ENCODE measurements at places on chromosomes 4 and X.

GRCh38 chrX:145848448-145848847 is 30.8 kb downstream of the SLITRK2 start:
- no peak for DNase-seq

GRCh38 chr4:55078987-55079386 is 46.4 kb downstream of the KDR start:
- DNase-seq = no peak

DNA sequence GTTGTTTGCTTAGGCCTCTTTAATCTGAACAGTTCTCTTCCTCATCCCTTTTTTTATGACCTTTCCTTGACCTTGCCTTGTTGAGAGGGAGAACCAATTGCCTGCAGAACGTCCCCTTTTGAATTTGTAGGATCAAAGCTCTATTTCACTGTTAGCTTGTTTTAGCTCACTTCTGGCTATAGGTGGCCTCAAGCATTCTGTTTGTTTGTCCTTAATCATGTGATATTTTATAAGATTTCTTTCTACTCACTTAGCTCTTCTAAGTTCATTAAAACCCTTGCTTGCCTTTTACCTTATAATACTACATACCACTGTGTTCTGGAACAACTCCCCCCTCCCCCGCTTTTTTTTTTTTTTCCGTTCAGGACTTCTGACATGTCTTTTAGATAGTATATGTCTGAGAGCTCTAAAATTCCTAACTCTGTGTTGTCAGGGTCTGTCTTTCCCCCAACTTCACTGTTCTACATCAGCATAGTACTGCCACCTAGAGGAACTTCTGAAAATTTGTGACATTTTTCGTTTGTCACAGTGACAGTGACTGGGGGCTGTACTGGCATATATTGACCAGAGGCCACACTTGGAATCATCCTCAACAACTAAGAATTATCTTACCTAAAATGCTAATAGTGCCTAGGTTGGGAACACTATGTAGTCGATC is 128.5 kb downstream of the LARP7 start:
- DNase-seq = no peak

DNA sequence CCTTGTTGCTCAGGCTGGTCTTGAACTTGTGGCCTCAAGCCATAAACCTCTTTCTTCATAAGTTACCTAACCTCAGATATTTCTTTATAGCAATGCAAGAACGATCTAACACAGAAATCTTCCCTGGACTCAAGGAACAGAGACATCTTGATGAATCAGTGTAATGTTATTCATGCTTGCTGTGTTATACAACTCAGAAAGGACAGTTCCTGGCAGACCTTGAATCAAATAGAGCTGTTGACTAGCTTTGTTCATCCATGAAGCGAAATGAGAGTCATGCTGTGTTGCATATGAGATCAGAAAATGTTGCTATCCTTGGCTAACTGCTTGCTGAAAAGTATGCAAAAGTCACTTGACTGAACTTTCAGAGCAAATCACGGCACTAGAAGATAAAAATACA is 72.6 kb upstream of the ARHGAP24 start:
- DNase-seq = no peak

DNA sequence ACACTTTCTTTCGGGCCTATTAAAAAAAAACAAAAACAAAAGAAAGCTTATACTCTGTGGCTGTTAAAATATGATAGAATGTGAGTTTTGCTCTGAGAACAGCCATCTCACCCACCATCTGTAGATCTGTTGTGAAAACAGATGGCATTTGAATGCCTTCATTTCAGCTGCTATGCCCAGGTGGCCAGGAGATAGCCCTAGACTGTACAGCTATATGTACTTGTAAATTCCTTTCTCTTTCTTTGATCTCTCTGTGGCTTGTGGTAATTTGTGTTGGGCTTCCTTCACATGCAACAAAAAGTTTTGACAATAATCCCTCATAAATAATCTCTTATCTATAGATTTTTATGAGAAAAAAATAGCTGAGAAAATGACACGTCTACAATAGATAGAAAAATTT is 38.1 kb downstream of the PNPLA4 start:
- no peak for DNase-seq

DNA sequence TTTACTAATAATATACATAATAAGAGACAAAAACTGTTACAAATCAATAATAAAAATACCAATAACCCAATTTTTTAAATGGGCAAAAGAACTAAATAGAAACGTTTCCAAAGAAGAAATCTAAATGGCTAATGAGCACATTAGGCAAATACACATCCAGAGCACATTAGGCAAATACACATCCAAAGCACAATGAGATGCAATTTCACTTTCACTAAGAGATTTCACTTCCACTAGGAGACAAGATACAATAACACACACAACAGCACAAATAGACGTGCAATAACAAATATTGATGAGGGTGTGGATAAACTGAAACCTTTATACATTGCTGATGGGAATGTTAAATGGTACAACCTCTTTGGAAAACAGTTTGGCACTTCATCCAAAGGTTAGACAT is 250.7 kb downstream of the ARAP2 start:
- DNase-seq = no peak

- DNase-seq = no peak
Observed at GRCh38 chrX:41630091-41630490, 58.7 kb upstream of the GPR34 start.

- DNase-seq = no peak
Observed at GRCh38 chrX:3962511-3963311, 249.3 kb upstream of the PRKX start.

- no peak for DNase-seq
Observed at GRCh38 chrX:45715748-45716147, 515.1 kb upstream of the DIPK2B start.

DNA sequence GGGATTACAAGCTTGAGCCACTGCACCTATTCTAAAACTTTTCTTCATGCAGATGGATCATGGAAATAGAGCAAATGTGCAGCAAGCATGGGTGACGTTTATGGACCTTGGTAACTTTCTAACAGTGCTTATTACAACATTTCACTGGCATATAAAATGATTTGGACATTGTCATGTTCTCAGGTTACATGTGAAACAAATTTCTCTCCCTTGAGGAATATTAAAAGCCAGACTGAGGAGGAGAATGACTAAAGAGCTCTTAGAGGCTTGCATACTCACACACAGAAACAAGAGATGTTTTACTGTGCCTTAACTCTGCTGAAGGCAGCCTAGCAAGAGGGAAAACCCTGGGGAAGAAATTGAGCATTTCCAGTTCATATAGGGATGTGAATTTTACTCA is 38.6 kb upstream of the GPR101 start:
- no peak for DNase-seq

- DNase-seq = no peak
Observed at GRCh38 chr4:4555916-4556315, 14.1 kb upstream of the STX18 start.

- no peak for DNase-seq
Observed at GRCh38 chrX:119646515-119646914, 40.3 kb upstream of the NKRF start.

All from effector memory CD4-positive, alpha-beta T cell (primary cell).